NCI-H1105 (cell line): ENCODE measurements at places on chromosomes 2 and 18.

DNA sequence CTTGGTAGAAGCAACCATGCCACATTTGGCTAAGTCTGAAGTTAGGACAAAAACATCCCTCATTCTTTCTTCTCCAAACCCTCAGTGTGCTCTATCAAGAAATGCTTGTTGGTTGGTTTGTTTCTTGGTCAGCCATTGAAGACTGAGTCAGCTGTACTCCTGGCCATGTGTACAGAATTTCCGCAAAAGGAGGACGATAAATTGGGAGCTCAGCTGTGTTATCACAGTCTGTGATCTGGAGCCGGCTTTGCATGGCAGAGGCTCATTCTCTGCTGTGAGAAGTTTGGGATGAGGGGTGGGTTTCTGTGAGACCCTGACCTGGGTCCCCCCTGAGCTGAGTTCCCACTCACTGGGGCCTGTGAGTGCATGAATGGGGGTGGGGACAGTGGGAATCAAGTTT, 26.3 kb upstream of the E2F6 start:
- no peak for DNase-seq

DNA sequence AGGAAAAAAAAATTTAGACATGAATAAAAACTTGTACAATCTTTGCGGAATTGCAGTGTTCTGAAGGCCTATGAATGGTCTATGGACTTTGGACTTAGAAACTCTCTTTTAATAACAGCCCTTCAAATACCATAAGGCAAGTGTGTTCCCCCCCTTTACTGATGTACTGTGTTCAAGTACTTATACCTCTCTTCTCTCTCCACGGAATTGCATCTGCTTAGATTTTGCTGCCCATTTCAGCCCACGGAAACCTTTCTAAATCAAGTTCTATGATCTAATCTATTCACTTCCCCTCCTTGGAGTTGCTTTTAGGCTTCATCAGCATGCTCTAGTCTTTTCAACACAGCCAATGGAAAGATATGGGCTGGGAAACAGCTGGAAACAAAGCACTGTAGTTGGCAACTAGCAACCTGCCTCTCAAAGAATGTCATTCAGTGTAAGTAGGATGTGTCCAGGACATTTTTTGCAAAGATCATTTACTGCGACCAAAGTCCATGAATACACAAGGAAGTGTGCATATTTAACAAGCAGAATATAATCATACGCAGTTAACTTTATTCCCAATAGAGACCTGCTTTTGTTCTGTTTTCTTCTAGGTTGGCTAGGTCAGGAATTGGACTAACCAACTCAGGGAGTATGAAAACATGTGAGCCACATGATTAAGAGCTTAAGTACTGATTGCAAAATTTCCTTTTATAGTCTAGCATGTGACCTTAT, 58.0 kb downstream of the SLC40A1 start:
- DNase-seq = no peak

DNA sequence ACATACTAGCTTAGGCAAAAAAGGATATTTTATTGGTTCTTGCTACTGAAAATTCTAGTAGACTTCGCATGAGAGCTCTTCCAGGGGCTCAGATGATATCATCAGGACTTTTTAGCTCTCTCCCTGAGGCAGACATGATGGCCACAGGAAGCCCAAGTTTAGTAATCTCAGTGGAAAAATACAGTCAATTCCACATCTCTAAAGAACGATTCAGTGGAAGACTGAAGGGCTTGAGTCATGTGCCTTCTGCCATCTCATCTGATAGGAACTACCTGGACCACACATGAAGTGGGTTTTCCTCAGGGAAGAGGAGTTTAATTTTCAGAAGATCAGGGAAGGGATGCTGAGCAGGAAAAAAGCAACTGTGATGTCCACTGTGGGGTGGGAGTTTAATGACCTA, 117.3 kb downstream of the TTC27 start:
- DNase-seq = no peak

DNA sequence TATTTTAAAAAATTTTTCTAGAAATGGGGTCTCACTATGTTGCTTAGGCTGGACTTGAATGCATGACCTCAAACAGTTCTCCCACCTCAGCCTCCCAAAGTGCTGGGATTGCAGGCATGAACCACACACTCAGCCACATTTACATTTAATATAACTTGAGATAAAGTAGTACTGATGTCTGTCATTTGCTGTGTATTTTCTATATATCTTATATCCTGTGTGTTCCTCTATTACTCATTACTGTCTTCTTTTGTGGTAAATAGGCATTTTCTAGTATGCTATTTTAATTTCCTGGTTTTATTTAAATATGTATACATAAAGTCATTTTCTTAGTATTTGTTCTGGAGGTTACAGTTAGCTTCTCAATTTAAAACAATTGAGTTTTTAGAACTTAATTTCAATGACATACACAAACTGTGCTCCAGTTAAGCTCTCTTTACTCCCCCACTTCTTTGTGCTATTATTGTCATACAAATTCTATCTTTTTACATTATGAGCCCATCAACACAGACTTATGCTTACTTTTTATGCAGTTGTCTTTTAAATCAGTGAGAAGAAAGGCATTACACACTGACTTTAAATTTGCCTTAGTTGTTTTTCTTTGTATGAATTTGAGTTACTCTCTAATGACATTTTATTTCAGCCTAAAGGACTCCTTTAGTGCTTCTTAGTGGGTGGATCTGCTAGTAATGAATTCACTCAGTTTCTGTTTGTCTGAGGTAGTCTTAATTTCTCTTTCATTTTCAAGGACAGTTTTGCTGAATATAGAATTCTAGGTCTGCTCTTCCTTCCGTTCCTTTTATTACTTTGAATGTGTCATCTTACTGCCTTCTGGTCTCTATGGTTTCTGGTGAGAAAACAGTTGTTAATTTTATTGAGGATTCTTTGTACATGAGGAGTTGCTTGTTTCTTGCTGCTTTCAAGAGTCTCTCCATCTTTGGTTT, 6.2 kb upstream of the INPP4A start:
- DNase-seq = no peak

DNA sequence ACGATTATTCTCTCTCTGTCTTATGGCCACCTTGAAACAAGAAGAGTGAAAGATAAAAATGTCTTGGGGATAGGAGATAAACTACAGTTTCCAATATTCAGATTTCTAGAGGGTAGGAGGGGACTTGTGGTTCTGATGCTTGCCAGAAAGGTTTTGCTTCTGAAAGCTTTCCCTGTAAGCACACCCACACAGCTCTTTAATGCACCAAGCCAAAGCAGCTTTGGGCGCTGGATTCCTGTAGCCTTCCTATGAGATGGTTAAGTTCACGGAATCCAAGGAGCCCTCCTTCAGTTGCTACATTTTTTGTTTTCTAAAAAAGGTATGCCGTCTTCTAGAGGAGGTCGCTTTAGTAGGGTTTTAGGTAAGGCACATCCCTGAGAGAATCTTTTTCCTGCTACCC, 4.9 kb downstream of the LRRTM1 start:
- no peak for DNase-seq

DNA sequence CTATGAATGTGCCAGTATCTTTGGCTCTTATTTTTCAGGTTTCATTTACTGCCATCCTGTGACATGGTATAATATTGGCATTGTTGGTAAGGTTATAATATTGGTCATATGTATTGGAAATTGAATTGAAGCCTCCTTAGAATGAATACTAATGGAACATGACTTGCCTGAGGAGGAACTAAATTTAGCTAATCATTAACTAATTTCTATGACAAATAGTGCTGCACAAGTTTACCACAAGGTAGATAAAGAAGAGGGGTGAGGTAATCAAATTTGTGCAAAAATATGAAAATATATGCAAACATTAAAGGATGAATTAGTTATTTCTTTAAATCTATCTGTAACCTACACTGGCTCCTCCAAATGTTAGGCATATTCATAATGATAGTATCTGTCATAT, 43.2 kb upstream of the ORC2 start:
- no peak for DNase-seq

- no peak for DNase-seq
Observed at GRCh38 chr2:134177351-134177931, 76.4 kb upstream of the MGAT5 start.

DNA sequence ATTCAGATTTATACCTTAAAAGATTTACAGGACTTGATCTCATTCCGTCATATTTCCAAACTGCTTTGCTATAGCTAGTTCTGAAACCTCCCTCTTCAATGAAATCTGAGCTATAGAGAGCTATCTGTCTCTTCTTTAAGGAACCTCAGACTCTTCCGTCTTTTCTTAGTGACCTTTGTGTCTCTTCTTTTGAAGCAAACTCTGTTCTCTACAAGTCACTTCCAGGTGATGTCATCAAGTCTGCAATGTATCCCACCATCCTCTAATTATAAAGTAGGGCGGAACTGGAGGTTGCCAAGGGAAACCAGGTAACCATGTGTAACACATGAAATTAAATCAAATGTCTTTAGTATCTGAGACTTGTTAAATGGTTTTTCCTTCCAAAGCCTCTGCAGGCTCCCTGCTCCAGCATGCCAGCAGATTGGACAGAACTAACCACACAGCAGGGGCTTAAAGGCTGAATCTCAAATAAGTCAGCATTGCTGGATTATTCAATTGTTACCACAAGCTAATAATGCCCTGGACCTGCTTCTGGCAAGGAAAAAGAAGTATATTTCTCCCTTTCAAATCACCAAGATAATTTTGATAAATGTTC, 41.2 kb upstream of the PEX13 start:
- no peak for DNase-seq
